Stimulated activated CD8-positive, alpha-beta memory T cell treated with anti-CD3 and anti-CD28 coated beads, Interleukin-15, amount 100 ng/mL, for 24 hours (primary cell): ENCODE measurements at places on chromosomes 2 and 18.

GRCh38 chr2:48134704-48135103 is 228.4 kb upstream of the FBXO11 start:
- no peak for DNase-seq

DNA sequence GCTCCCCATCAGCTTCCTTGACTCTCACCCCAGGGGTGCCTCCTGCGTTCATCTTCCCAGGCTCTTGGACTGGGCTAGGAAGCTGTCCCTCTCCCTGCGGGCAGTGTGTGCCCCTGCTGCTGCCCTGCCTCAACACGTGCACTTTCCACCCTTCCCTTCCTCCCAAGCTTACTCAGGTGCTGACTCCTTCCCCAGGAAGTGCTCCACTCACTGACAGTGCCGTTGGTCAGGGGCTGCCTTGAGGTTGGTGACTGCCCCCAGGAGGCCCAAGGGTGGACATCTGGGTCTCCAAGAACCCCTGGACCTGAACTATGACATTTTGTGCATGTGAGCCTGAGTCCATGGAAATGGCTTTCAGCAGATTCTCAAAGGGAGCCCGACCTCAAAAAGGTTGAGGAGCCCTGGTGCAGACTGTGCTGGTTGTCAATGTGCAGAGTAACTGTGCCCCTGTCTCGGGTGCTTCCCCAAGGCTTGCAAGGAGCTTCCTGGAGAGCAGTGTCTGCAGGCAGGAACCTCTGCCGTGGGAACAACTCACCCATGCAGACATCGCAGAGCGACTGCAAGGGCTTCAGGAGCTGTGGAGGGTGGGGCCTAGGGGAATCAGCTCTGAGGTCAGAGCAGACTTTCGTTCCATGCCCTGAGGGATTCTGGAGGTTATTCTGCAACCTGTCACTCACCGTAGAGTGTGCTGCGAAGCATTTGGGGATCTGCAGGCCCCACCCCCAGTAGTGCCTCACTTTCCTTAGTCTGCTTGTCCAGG is 116.5 kb upstream of the MCFD2 start:
- DNase-seq: no peak

DNA sequence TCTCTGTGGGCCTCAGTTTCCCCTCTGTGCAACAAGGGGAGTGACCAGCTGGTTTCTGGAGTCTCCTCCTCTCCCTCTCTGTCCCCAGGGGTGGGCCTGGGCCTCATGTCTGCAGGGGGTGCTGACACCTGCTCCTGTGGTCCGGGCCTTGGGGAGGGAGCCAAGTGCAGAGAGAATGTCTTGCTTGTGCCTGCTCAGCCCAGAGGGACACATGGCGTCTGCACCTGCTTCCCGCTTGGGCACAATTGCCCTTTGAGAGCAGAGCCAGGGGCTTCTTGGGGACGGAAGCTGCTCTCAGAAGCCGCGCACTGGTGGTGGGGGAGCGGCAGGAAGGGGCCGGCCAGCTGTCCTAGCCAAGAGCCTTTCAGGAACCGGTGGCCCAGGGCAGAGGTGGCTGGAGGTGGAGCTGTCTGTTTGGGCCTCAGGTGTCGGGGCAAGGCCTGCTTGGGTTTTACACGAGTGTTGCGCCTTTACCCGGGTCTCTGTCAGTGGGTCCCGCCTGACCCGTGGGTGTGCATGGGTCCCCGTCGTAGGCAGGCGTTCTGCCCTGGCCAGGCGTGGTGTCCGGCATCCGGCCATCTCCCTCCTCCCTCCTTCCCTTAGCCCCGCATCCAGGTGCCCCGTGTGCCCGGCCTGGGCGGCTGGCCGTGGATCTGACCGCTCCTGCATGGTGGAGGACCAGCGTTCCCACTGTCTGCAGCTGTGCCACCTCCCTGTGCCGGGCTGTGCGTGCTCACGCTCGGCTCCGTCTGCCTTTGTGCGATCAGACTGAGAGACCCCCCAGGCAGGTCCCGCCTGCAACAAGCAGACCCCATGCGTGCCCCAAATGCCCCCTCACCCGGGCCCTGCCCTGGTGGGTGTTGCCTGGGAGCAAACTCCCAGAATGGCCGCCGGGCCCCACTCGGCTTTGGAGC is 4.0 kb downstream of the NEU4 start:
- DNase-seq: no peak

DNA sequence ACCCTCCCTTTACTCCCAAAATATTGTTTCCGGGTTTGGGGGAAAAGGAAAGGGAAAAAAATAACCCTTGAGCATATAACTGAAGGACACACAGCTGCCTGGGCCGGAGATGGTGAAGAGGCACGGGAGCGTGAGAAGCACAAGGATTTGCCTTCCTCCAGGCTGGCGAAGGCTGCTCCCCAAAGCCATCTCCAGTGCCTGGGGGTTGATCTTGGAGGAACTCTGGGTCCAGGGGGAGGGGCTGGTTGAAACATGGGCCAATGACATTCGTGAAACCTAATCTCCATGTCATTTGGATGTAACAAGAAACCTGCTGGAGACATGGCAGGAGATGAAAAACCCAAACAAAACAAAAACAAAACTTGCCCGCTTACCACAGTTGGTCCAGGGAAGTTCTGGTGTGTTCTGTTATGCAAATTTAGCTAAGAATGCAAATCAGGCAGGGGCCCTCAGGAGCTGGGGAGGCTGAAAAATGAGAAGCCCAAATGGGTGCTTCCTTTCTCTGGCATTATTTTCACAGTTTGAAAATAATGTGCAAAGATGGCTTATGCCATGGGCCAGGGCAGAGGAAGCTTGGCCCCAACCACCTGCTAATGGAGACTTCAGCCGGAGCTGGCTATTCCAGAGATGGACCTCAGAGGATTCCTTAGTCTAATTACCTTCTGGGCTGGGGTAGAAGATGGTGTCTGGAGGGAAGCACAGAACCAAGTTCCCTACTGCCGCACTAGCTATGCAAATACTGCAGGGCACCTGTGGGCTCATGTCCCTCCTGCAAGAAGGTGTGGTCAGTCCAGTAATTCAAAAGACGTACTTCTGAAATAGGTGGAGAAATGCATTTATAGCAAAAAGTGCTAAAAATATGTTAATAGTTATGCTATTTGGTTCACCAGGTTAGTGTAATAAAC is 180.9 kb downstream of the BCL2 start:
- DNase-seq: no peak

GRCh38 chr2:28365158-28365557 is 27.5 kb upstream of the FOSL2 start:
- DNase-seq: no peak

- DNase-seq: no peak
These were observed 25.7 kb upstream of the FAM178B start for GRCh38 chr2:97011977-97012569.

DNA sequence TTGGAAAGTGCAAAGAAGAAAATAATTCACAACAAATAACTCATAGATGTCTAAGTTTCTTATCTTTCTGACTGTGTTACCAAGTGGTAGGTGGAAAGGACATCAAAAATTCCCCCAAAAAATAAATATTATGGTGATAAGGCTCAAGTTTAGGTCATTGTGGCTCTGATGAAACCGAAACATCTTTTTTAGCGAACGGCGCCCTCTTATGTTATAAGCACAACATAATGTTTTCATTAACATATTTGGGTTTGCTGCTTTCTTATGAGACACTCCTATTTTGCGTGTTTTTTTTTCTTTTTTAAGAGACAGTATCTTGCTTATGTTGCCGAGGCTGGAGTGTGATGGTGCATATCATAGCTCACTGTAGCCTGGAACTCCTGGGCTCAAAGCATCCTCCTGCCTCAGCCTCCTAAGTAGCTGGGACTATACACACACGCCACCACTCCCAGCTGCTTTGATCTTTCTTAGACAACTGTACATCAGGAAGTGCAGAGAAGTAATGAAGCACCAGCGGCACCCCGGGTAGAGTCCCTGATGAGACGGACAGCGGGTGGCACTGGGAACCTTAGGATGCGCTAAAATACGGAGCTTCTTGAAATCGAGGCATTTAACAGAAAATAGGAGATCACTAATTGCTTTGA is 38.5 kb upstream of the SLC35G4 start:
- no peak for DNase-seq
